Right atrium auricular region (tissue), 2 donors: ENCODE measurements at places on chromosomes 6 and 20. TPM values are rescaled to one million over a fixed set of nuclear protein-coding genes. Genes with fewer than 3 reads are reported as not detected.

DNA sequence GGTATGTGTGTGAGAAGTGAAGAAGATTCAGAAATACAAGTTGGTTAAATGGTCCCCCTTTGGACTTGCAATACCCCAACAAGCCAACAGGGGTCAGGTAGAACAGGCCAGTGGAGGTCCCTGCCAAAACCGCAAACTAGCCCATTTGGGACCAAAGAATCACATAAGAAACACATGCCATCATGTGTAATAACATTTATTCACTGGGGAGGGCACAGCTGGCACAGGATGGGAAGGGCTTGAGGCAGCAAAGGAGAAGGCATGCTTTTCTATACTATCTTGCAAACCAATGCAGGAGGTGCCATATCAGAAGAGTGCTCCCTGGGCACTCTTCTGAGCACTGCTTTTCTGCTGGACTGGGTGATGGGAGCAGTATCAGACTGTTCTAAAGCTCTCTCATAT is 116.1 kb upstream of the TRAF3IP2 start:
- DNase-seq: peak; percentile 59
- peaks cover 18% of the 10 kb centered on the region for H3K36me3 ChIP-seq
- no peak overlapping the region for H3K4me3 ChIP-seq
- no peaks in the 10 kb centered on the region for H3K27me3 ChIP-seq
- peaks cover 49% of the 10 kb centered on the region for H3K4me1 ChIP-seq

DNA sequence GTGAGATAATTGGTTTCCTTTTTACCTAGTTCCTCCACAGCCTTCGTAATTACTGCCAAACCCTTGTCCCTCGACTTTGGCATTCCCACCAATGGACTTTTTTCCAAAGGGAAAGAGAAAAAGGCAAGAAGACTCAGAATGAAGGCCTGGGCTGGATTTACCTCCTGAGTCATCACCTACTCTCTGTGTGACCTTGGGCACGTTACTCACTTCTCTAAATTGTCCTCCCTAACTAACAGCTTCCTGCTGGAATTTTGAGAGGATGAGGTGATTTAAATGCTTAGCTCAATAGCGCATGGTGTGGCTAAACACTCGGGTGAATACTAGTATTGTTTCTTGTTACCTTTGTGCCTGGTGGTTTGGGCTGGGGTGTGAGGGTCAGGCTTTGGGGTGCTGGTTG is 146.6 kb downstream of the DHX35 start:
- H3K36me3 ChIP-seq: no peaks in the 10 kb centered on the region
- H3K27me3 ChIP-seq: no peaks in the 10 kb centered on the region
- no peak for DNase-seq
- H3K4me1 ChIP-seq: no peaks in the 10 kb centered on the region
- no peak overlapping the region for H3K4me3 ChIP-seq
- H3K27ac ChIP-seq: no peak overlapping the region

The CENPQ gene
- 2.9 TPM for total RNA-seq

The UBE2C gene
- total RNA-seq: 4.9 TPM

- H3K4me3 ChIP-seq: no peak overlapping the region
- no peaks in the 10 kb centered on the region for H3K27me3 ChIP-seq
- no peak overlapping the region for H3K27ac ChIP-seq
- no peaks in the 10 kb centered on the region for H3K4me1 ChIP-seq
- no peaks in the 10 kb centered on the region for H3K36me3 ChIP-seq
These were observed 421.3 kb upstream of the BTBD3 start for GRCh38 chr20:11496380-11496779.

DNA sequence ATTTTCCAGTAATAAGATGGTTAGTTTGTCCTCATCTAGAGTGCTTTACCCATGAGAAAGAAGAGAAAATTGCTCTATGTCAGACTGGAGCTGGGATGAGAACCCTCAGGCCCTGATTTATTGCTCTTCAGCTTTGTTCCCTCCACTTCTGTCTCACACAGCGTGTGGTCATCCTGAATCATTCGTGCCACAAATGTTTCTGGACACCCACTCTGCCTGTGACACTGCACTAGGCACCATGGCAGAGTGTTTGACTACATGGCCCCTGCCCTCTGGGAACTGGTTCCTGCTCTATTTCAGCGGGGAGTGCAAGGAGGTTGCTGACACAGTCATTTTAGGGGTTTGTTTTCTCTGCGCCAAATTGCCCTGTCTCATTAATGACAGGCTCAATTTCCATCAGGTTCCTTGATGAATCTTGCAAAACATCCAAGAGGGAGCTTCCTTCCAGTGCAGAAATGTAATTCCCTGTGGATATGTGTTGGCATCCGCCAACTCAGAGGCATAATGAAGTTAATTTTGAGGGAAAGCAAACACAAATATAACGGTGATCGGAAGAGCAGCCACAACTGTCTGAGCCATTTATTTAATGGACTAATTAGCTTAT is 207.5 kb downstream of the CLIC5 start:
- H3K27ac ChIP-seq: no peak overlapping the region
- no peaks in the 10 kb centered on the region for H3K27me3 ChIP-seq
- DNase-seq: no peak
- no peaks in the 10 kb centered on the region for H3K4me1 ChIP-seq

DNA sequence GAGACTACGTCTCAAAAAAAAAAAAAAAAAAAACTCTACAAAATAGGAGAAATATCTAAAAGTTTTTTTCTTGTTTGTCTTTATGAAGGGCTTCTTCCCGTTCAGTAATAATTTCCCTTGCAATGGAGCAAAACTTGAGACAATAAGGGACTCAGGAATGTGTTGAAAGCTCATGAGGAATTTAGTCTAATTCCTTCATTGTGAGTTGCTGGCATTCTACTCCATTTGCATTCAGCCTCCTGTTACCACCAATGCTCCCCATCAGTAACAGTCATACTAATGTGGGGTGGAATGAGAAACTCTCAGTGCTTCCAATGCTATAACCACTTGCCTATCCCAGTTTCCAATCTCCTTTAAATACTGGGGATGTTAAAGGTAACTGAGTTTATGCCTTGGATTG is 576.7 kb upstream of the AGPAT4 start:
- H3K36me3 ChIP-seq: no peaks in the 10 kb centered on the region
- no peaks in the 10 kb centered on the region for H3K27me3 ChIP-seq
- no peak for DNase-seq
- no peak overlapping the region for H3K27ac ChIP-seq
- H3K4me3 ChIP-seq: no peak overlapping the region

- no peak for DNase-seq
- H3K4me1 ChIP-seq: no peaks in the 10 kb centered on the region
- peak overlapping the region; percentile 69 for H3K4me3 ChIP-seq
- H3K27me3 ChIP-seq: no peaks in the 10 kb centered on the region
- peak overlapping the region; percentile 95 for H3K27ac ChIP-seq
These were observed 1.2 kb upstream of the HMGA1 start for GRCh38 chr6:34235307-34236130.

- no peak overlapping the region for H3K4me3 ChIP-seq
- H3K27me3 ChIP-seq: no peaks in the 10 kb centered on the region
- no peak for DNase-seq
- H3K4me1 ChIP-seq: no peaks in the 10 kb centered on the region
- H3K27ac ChIP-seq: peak overlapping the region; percentile 93
These were observed 80.8 kb downstream of the GMPR start for GRCh38 chr6:16318953-16319720.

The DSP gene
- total RNA-seq: 229 TPM

The OOEP gene
- total RNA-seq: not detected

The DNMT3B gene
- 0.24 TPM for total RNA-seq

DNA sequence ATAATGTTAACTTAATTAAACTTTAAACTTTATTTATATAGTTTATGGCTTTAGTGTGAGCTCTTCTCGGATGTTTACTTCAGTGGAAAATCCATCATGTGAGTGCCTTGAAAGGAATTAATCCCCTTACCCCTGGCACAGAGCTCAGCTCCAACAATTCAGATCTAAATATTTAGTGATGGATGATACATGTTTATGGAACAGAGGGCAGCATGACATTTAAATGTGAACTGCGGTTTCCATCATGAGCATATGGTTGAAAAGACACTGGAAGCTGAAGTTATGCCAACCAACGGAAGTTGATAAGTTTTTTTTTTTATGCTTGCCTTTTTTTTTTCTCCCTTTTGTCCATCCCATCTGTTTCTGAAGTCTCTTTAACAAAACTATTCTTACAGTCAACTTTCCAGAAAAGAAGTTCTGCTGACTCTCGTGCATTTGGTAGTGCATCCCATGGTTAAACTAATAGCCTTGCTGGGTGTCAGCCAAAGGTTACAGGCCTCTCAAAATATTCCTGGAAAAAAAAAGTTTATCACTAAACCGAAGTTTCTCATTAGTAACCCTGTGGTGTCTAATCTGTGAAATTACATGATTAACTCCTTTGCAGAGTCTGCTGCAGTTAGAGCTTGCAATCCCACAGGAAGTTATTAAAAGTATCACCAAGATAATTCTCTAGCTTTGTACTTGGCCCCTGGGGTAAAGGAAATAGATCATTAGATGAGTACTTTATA is 243.9 kb upstream of the TCF21 start:
- DNase-seq: no peak
- no peak overlapping the region for H3K4me3 ChIP-seq
- no peaks in the 10 kb centered on the region for H3K36me3 ChIP-seq
- no peaks in the 10 kb centered on the region for H3K27me3 ChIP-seq

DNA sequence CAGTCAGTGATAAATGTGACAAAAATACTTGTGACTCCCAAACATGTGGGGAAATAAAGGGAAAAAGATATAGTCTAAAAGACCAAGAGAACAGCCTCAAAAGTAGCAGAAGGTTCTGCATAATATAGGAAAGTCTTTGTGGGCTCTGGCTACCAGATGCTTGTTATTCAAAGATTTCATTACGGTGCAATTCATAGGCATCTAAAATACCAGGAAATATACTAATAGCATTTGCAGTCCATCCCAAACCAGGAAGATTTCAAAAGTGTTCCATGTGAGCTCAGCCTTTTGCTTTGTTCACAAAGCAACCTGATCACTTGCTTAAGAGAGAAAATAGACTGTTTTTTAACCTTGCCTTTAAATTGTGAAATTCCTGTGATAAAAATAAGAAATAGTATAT is 506.7 kb upstream of the MARCKS start:
- no peak overlapping the region for H3K4me3 ChIP-seq
- DNase-seq: no peak
- no peaks in the 10 kb centered on the region for H3K27me3 ChIP-seq
- H3K4me1 ChIP-seq: no peaks in the 10 kb centered on the region

GRCh38 chr6:156160795-156161165 is 616.4 kb upstream of the ARID1B start:
- no peak overlapping the region for H3K27ac ChIP-seq
- no peaks in the 10 kb centered on the region for H3K27me3 ChIP-seq
- no peaks in the 10 kb centered on the region for H3K4me1 ChIP-seq
- no peak overlapping the region for H3K4me3 ChIP-seq
- DNase-seq: no peak
- no peaks in the 10 kb centered on the region for H3K36me3 ChIP-seq

DNA sequence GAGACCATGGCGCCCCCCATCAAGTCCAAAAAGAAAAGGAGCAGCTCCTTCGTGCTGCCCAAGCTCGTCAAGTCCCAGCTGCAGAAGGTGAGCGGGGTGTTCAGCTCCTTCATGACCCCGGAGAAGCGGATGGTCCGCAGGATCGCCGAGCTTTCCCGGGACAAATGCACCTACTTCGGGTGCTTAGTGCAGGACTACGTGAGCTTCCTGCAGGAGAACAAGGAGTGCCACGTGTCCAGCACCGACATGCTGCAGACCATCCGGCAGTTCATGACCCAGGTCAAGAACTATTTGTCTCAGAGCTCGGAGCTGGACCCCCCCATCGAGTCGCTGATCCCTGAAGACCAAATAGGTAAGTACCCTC is 41.7 kb upstream of the NAA20 start:
- peak overlapping the region; percentile 51 for H3K4me3 ChIP-seq
- H3K27me3 ChIP-seq: no peaks in the 10 kb centered on the region
- DNase-seq: no peak
- H3K27ac ChIP-seq: peak overlapping the region; percentile 90
- H3K4me1 ChIP-seq: no peaks in the 10 kb centered on the region
- peaks cover 6% of the 10 kb centered on the region for H3K36me3 ChIP-seq

DNA sequence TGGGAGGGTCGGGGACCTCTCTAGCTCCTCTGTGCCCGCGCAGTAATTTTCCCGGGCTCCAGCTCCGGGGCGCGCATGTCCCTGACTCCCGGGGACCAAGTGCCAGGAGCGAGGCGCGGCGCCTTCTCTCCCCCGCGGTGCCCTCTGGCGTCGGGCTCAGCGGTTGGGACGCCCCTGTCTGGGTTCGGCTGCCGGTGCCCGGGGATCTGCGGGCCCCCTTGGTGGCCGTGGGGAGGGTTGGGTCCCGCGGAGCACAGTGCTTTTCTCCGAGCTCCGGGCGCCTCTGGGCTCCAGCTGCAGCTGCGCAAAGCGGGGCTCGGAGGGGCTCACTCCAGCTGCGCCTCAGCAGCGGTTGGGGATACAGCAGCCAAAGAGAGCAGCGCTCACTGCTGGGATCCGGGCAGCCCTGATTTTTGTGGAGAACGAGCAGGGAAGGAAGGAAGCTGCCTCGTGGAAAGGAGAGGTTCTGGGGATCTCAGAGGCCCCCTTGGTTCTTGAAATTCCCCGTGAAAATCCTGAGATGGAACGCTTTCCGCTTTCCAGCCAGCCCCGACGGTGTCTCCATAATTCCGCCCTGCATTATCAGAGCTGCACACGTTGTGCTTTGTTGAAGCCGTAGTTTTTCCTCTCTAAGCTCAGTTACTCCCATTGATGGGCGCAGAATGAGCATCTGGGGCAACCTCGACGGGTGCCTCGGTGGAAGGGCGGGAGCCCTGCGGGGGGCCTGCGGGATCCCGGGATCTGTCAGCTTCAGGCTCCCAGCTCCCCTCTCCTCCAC is 861 bp downstream of the PPP1R14C start:
- no peaks in the 10 kb centered on the region for H3K27me3 ChIP-seq
- H3K36me3 ChIP-seq: no peaks in the 10 kb centered on the region
- H3K4me3 ChIP-seq: peak overlapping the region; percentile 59
- no peaks in the 10 kb centered on the region for H3K4me1 ChIP-seq

DNA sequence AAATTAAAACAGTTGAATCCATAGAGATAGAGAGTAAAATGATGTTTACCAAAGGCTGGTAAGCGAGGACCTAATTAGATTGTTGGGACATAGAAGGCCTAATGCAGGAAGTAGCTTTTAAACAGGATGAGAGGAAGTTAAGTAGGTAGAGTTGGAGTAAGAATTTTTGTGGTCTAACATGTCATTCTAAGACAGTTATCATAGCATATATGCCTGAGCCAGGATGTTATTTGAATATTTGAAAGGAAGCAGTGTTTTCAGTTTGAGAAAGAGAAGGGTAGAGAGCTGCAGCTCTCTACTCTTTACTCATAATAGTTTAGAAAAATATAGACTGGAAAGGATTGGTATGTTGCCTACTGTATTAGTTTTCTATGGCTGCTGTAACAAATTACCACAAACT is 121.6 kb downstream of the MEI4 start:
- DNase-seq: no peak
- no peak overlapping the region for H3K4me3 ChIP-seq
- H3K36me3 ChIP-seq: no peaks in the 10 kb centered on the region
- no peaks in the 10 kb centered on the region for H3K27me3 ChIP-seq
- no peaks in the 10 kb centered on the region for H3K4me1 ChIP-seq
- no peak overlapping the region for H3K27ac ChIP-seq
